ENCODE measurements at places on chromosomes 3 and 15. TPM values are rescaled to one million over a fixed set of nuclear protein-coding genes. Genes with fewer than 3 reads are reported as not detected.

DNA sequence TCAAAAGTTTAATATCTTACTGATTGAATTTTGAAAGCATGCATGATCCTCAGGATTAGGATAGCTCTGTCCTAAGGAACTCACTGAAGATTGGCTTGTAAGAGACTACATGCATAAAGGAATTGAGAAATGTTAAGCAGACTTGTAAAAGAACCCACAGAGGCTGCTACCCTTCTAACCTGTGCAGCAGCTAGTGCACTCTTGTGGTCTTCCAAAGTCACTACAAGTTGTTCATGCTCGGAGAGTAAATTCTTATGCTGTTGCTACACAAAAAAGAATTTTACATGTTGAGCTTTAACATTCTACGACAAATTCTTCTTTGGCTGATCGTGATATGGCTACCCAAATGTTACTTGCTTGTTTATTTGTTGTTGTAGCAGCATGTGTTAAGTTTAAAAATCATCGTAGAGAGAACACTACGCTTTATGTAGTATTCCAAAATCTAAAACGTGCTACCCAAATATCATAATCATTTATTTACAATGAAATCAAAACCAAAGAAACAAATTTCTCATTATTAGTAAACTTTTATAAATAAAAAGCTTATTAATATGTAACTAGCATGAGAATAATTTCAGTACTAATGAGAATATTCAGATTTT is 55.0 kb downstream of the GOLIM4 start:
- no peaks in the 10 kb centered on the region for H3K4me1 ChIP-seq
- H3K36me3 ChIP-seq, result peaks cover 41% of the 10 kb centered on the region
- no peak for DNase-seq
- H3K4me3 ChIP-seq, result no peak overlapping the region

DNA sequence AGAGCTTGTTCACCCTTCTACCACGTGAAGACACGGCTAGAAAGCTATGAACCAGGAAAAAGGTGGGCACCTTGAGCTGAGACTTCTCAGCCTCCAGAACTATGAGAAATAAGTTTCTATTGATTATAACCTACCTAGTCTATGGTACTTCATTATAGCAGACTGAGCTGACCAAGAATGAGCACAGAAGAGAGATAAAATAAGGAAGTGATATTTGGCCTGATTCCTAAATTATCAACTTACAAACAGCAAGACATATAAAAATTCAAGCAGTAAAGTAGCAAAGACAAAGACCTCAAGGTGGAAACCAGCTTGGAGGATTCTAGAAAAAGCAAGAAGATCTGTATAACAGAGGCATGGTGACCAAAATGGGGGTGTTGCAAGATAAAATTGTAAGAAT is 63.9 kb upstream of the OSTN start:
- DNase-seq, result no peak
- H3K4me3 ChIP-seq, result no peak overlapping the region
- H3K27me3 ChIP-seq, result no peaks in the 10 kb centered on the region
- no peak overlapping the region for H3K27ac ChIP-seq
- no peaks in the 10 kb centered on the region for H3K36me3 ChIP-seq
- no peaks in the 10 kb centered on the region for H3K4me1 ChIP-seq

DNA sequence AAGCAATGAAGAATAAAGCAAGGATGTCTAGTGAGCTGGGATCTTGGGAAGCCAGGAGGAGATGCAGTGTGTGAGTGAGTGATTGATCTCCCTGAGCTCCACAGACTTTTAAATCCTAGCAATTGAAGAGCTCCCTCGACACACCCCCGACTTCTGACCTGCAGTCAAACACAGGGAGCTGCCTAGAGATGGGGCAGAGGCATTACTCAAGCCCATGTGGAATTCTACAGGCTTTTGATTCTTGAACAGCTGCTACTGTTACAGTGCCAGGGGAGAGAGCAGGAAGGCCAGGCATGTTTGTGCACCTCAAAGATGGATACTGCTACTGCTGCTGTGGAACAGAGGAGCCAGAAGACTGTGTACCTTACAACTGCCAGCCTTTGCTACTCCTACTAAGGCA is 1403.1 kb upstream of the ALCAM start:
- no peak for DNase-seq
- no peak overlapping the region for H3K27ac ChIP-seq
- H3K4me1 ChIP-seq, result no peaks in the 10 kb centered on the region
- no peaks in the 10 kb centered on the region for H3K27me3 ChIP-seq
- H3K36me3 ChIP-seq, result no peaks in the 10 kb centered on the region

GRCh38 chr3:19765954-19766353 is 168.1 kb downstream of the EFHB start:
- H3K36me3 ChIP-seq, result no peaks in the 10 kb centered on the region
- no peak overlapping the region for H3K4me3 ChIP-seq
- no peak for DNase-seq
- no peaks in the 10 kb centered on the region for H3K4me1 ChIP-seq
- H3K27ac ChIP-seq, result no peak overlapping the region

- no peak overlapping the region for H3K4me3 ChIP-seq
- H3K36me3 ChIP-seq, result no peaks in the 10 kb centered on the region
- H3K4me1 ChIP-seq, result no peaks in the 10 kb centered on the region
- H3K27me3 ChIP-seq, result no peaks in the 10 kb centered on the region
- H3K27ac ChIP-seq, result no peak overlapping the region
- no peak for DNase-seq
These were observed 129.6 kb downstream of the CTNNB1 start for GRCh38 chr3:41328926-41329325.

SOX14 gene
- not detected for total RNA-seq

GRCh38 chr3:160331127-160331937 is 67.7 kb downstream of the IFT80 start:
- peaks cover 9% of the 10 kb centered on the region for H3K36me3 ChIP-seq
- DNase-seq, result no peak
- no peak overlapping the region for H3K27ac ChIP-seq
- no peaks in the 10 kb centered on the region for H3K4me1 ChIP-seq

GRCh38 chr3:141648055-141648910 is 89.8 kb upstream of the RNF7 start:
- H3K4me1 ChIP-seq, result no peaks in the 10 kb centered on the region
- H3K4me3 ChIP-seq, result no peak overlapping the region
- H3K27ac ChIP-seq, result no peak overlapping the region
- no peaks in the 10 kb centered on the region for H3K27me3 ChIP-seq
- no peaks in the 10 kb centered on the region for H3K36me3 ChIP-seq

ATP13A5 gene
- not detected for total RNA-seq

C15orf39 gene
- total RNA-seq, result 30.8 TPM

ARHGAP11A gene
- total RNA-seq, result not detected
